ENCODE measurements at places on chromosomes 12 and 14. TPM values are rescaled to one million over a fixed set of nuclear protein-coding genes. Genes with fewer than 3 reads are reported as not detected.

- no peak for DNase-seq
These were observed 51.6 kb downstream of the DERA start for GRCh38 chr12:15962760-15963159.

GRCh38 chr12:25386831-25387731 is 136.4 kb upstream of the KRAS start:
- DNase-seq, result peak; percentile 65

Gene FOXN4
- not detected for polyA plus RNA-seq

DNA sequence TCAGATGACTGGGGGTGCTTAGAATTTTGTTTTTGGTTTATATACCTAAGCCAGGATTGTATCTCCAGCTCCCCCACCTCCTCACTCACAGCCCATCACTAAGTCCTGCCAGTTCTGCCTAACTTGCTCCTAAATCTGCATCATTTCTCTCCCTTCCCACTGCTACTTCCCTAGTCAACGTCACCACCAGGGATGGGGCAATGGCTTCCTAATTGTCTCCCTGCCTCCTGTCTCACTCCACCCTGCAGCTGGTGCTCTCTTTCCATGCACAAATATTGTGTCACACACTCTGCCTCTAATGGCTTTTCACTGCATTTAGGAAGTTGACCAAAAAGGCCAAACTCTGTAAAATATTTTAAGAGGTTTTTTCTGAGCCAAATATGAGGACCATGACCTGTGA is 11.5 kb downstream of the OAS2 start:
- DNase-seq, result no peak

DNA sequence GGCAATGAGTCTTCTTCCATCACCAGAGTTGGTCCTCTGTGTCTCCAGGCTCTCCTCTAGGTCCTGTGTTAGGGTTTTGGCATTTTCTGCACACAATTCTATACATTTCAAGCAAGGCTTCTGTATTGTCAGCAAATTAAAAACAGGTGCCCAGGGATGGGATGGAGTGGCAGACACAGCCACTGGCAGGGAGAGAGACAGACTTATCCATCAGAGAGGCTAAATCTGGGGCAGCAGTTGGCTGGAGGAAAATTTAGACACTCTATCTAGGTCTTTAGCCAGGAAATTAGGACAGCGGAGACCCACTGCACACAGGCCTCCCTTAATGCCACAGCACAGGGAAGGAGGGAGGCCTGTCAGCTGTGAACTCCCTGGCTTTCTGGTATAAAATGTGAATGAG is 20.2 kb downstream of the PLEKHD1 start:
- DNase-seq, result no peak

Gene IFNG-AS1
- 0.24 TPM for polyA plus RNA-seq

- DNase-seq, result no peak
These were observed 143.7 kb downstream of the PIWIL1 start for GRCh38 chr12:130481392-130481879.

Gene HECTD4
- 2.1 TPM for polyA plus RNA-seq

DNA sequence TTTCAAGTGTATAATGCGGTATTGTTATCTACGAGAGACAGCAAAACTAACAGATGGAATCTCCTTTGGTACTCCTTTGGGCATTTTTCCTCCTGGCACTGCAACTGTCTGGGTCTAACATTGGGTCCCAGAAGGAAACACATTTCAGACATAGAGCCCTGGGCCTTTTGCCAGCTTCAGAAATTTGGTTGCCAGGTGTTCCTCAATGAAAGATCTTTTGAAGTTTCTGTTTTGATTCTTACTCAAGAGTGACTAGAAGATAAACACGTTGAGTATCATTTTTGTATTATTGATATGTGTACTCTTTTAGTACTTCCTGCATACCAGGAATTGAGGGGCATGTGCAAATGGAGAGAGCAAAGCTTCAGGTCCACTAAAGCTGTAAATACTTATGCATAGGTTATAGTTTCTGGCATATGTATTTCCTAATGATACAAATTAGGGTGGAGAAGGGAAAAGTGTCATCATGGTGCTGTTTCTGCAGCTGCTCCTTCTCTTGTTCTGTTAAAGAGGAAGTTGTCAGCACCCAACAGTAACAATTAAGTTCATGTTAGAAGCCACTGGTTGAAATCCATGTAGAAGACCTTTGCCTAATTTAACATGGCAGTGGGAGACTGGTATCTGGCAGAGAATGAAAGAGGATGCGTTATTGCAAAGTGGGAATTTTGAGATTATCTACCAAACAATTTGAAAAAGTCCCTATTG is 53.5 kb downstream of the SLC38A6 start:
- peak; percentile 76 for DNase-seq

Gene MANSC4
- not detected for polyA plus RNA-seq

Gene KCNMB4
- 0.37 TPM for polyA plus RNA-seq

DNA sequence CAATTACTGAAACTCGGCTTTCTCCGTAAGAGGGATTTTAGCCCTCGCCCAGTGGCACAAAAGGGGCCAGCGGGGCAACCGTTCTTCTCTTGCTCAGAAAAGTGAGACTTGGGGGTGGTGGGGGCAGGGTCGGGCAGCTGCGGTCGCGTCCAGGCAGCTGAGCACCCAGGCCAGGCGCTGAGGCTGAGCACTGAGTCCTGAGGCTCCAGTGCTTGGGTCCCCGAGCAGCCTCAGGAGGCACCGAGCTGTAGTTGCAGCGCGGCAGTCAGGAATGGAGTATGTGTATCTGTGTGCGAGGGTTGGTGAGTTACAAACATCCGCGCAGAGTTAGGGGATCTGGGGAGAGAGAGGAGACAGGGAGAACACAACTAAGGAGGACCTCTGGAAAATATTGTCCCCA is 4.1 kb upstream of the HOXC6 start:
- DNase-seq, result no peak

DNA sequence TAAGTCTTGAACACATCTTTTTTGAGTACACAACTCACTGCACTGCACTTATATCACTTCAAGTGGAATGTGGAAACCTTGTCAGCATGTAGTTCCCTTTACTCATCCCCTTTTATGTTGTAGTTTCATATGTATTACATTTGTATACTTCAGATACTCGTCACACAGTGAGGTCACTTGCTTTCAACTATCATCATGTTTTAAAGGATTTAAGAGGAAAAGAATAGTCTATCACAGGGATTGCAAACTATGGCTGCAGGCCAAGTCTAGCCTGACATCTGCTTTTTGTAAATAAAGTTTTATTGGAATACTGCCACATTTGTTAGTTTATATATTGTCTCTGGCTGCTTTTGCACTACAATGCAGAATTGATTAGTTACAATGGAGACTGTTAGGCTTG is 24.3 kb downstream of the CNOT2 start:
- DNase-seq, result no peak

Gene ATP2B1
- 78.6 TPM for polyA plus RNA-seq

Data from CD4-positive, CD25-positive, alpha-beta regulatory T cell (primary cell).